ENCODE measurements at places on chromosomes 12 and 14. TPM values are rescaled to one million over a fixed set of nuclear protein-coding genes. Genes with fewer than 3 reads are reported as not detected.

Gene CPSF6
- total RNA-seq = 29.2 TPM

Gene AVPR1A
- total RNA-seq = not detected

Gene BIN2
- not detected for total RNA-seq

Gene KLRC4
- total RNA-seq = not detected

Gene PTGER2
- total RNA-seq = 0.92 TPM

Gene PLEK2
- total RNA-seq = 13.8 TPM

Gene GPHB5
- not detected for total RNA-seq

Gene DPPA3
- total RNA-seq = not detected

Gene TAS2R20
- 1.8 TPM for total RNA-seq

Gene FOXG1
- total RNA-seq = not detected

Gene LPCAT3
- total RNA-seq = 19.4 TPM

Gene PPFIA2
- total RNA-seq = not detected

Gene LRRIQ1
- total RNA-seq = 0.88 TPM

Gene GYS2
- total RNA-seq = not detected

Gene SERPINA5
- 0.29 TPM for total RNA-seq

Gene TAS2R8
- total RNA-seq = not detected

Gene AQP2
- not detected for total RNA-seq

Gene IRAK3
- total RNA-seq = 2.9 TPM

Gene MANSC4
- not detected for total RNA-seq

Gene ETFRF1
- total RNA-seq = 17.0 TPM

All from glomerular endothelial cell (primary cell).